ENCODE measurements at places on chromosomes 2 and 18.

GRCh38 chr2:153311432-153311831, 167.1 kb downstream of the RPRM start:
- no peak for DNase-seq

- no peak for DNase-seq
Observed at GRCh38 chr2:19614066-19614465, 255.6 kb upstream of the OSR1 start.

- no peak for DNase-seq
Observed at GRCh38 chr2:240346753-240347372, 88.6 kb upstream of the GPC1 start.

GRCh38 chr18:2535419-2535910, 35.8 kb downstream of the METTL4 start:
- DNase-seq: no peak

DNA sequence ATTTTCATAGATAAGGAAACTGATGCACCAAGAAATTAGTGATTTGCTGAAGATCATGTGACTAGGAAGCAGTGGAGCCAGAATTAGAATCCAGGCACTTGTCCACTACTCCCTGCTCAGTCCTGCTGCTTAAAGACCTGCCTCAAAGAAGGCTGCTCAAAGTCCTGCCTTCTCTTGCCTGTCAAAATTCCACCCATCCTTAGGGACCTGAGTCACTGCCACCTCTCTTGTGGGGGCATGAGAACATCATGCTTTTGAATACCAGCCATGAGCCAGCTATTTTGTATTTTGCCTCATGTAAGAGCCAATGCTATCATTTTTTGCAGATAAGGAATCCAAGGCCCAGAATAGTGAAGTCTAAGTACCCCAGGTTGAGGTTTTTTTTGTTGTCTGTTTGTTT, 47.1 kb downstream of the DDX1 start:
- DNase-seq: no peak

DNA sequence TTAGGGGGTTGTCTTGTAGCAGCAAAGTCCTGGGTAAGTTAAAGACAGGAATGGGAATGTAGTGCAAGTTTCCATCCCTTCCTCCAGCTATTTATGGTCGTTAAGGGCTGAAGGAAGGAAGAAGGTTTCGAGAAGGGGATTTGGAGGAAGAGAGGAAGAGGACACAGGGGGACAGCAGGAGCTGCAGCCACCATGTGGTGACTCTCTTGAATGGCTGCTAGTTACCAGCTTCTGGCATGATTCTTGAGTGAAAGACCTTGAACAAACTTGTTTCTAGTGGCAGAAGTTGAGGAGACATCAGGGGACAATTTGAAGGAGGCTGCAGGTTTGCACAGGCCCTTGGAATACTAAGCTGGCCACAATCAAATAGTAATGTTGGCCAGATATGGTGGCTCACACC, 116.6 kb downstream of the MTX2 start:
- DNase-seq: no peak

GRCh38 chr18:65919663-65920062, 168.9 kb downstream of the CDH7 start:
- no peak for DNase-seq

- DNase-seq: no peak
Observed at GRCh38 chr2:217387776-217388387, 528.0 kb upstream of the TNP1 start.

DNA sequence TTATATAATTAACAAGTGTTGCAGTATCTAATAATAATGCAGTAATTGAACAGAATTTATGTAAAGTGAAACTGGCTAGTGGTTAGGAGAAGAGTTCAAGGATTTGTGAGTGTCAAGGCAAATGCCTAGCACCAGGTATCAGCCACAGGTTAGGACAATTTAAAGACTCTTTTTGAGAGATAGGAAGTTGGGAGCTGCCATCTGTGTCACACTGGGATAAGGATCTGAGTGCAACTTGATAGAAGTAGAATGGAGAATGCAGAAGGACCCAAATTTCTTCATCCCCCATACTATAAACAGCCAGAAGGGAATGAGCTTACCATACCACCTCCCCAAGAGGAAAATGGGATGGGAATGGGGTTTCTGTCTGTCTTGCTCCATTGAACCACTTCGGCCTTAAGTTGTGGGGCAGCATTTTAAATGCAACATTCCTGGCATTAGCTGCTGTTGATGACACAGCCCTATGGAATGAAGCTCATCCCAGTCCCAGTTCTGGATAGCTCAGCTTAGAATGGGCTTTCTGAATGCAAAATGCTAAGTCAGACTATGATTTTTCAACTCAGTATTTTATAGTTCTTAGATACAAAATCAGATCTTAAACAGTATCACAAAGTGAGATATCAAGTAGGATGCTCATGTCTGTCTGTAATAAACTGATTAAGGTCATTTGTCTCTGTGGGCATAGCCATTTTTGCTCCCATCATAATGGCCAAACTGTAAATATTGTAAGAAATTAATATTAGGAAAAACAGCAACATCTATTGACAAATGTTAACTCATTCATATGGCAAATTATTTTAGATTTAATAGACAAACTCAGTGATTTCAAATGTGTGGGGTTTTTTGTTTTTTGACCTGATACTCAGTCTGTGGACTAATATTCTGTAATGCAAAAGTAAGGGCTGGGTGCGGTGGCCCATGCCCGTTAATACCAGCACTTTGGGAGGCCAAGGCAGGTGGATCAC, 44.0 kb downstream of the GPR155 start:
- no peak for DNase-seq

DNA sequence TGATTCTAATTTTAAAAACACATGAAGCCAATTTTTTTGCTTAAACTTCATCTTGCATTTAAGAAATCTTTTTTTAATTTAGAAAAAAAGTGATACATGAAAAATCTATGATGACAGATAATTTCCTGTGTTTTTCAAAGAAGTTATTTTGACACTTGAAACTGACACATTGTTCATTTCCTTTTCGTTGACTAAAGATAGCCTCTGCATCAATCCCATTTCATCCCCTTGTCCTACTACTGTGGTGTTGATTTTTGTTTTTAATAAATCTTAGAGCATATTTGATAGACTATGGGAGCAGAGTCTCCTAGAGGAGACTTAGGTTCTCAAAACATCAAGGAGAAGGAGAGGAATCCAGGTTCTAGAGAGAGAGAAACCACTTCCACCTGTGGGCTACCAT, 70.9 kb downstream of the ACVR1C start:
- no peak for DNase-seq

DNA sequence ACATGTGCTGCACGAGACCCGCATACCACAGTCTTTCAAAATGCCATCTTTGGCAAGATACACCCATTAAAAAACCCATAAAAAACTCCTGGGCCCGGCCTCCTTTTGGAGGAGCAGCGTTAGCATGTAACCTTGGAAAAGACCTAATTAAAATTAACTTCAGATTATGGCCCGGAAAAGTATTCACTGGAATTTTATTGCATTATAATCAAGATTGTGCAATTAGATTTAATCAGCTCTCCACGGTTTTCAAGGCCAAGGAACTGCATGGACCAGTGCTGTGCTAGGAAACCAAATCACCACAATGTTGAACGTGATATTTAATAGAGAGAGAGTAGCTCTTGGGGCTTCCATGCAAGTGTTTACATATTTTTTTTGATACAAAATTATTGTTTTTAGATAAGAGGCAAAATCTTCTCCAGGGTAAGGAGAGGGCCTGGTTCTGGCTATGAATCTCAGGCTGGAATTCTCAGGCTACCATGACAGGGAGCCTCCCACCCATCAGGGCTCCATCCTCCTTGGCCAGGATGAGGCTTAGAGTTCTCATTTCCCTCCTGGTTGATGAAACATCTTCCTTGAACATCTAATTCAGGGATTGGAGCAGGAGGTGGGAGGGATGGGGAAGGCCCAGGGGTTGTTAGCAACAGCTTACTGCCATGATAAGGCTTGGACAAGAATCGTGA, 82.0 kb upstream of the TTC39C start:
- no peak for DNase-seq

GRCh38 chr18:2087877-2088673, 483.2 kb downstream of the METTL4 start:
- DNase-seq: no peak

- peak; percentile 74 for DNase-seq
Observed at GRCh38 chr2:96407041-96407918, 71.7 kb downstream of the NCAPH start.

DNA sequence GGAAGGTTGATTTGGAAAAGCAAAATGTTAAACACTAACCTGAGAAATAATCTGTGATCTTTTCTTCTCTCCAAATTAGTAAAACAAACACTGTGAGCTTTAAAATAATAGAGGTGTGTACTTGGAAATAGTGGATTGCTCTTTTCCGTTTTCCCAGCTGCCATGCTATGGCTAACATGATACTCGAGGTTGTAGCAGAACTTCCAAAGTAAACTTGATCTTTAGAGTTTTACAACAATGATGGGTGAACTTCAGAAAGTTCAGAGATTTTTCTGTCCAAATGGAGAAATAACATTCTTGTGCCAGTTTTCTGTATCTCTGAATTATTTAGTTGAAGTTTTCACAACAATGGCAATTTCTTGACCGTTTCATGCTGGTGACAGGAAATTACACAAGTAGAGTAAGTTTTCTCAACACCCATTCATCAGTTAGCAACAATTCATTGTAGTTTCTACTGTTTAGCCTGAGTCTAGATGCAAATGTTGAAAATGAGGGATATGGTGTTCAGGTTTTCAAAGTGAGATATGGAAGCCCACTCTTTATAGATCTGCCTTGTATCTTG, 135.3 kb upstream of the CTAGE1 start:
- no peak for DNase-seq

GRCh38 chr2:157890969-157891642, 15.0 kb upstream of the ACVR1 start:
- no peak for DNase-seq

GRCh38 chr2:11069566-11070185, 85.6 kb upstream of the SLC66A3 start:
- no peak for DNase-seq

DNA sequence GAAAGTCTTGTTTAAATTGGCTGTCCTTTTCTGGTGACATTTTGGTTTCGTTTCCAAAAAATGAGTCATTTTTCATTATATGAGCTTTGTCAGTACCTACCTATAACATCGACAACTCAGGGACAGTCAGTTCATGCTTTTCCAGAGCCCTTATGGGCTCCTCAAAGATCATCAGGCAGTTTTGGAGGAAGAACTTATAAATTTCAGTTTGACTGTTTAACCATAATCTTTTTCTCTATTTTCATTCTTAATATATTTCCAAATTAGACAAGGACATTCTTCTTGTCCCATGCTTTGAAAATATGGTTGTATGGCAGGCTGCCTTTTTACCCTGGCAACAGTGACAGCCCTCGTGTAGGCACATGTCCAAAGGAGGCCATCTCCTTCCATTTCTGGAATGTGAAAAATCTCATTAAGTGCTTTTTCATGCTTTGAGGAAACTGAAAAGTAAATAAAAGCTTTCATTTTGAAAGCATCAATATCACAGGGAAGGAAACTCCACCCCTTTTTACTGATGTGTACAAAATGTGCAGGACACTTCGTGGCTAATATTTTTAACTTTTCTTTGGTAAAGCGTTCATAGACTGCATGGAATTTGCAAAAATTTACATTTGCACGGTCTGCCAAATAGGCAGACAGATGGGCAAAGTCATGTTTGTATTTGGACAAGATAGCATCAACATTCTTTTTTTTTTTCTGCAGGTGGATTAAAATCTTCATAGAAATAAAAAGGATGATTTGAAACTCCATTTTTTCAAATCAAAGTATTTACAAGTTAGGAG, 7.2 kb upstream of the PROC start:
- no peak for DNase-seq

GRCh38 chr2:161355106-161355505, 46.9 kb downstream of the PSMD14 start:
- no peak for DNase-seq

GRCh38 chr18:32366586-32367538, 103.8 kb downstream of the GAREM1 start:
- DNase-seq: no peak

DNA sequence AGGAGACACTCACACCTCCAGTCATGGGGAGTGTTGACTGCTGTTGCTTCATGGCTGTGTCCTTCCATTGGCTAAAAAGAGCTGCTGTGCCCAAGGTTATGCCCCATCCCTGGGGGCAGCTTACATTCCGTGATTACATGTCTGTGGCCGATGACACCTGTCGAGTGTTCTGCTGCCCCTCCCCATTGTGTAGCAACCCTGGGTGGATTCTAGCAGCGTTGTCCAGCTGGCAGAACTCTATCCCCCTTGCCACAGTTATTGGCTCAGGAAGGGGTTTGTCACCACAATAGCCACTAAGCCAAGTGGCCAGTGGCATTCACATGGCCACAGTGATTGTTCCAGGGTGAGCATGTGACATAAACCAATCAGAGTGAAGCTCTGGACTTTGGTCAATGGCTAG, 11.6 kb upstream of the PDIA6 start:
- DNase-seq: no peak

DNA sequence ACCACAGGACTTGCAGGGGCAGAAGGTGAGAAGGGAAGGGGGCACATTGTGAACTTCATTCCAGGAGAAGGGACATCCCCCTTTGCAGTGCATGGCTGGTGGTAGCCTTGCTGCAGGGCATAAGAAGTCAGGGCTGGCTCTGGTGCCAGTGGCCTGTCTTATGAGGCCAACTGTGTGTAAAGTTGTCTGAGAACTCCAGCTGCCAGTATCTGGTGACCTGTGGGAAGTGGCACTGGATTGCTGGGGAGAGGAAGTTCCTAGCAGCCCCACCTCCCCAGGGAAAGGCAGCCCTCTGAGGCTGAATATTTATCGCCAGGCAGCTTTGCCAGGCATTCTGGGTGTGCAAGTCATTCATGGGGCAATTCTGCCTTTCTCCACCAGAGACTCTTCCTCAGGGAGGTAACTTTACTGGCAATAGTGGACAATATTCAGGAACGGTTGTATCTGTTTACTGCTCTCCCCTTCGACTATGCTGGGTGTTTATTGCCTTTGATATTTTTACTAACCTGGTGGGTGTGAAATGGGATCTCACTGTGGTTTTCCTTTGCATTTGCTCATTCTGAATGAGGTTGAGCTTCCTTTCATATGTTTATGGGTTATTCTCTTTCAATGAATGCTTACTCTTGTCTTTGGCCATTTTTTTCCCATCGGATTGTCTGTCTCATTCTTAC, 12.3 kb downstream of the TRPM8 start:
- DNase-seq: no peak

- peak; percentile 87 for DNase-seq
Observed at GRCh38 chr2:207868855-207869596, 99.3 kb upstream of the FZD5 start.

GRCh38 chr2:101267671-101268656, 15.3 kb downstream of the CNOT11 start:
- DNase-seq: no peak

GRCh38 chr2:47782381-47782670, 619 bp upstream of the MSH6 start:
- DNase-seq: no peak

DNA sequence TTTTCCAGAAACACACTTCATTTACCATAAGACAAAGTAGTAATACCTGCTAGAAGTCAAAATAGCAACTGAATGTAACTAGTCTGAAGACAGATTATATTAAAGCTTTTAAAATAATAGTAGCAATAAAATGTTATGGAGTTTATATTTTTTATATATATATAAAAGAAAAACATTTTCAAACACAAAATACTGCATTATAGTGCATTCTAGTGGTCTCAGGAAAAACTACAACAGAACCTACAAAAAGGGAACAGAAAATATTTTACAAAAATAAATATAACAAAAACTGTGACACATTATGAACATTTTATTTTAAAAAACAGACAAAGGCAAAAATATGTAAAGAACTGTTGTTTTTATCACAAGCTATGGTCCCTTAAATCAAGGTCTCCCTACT, 48.0 kb downstream of the STRN start:
- DNase-seq: no peak
